ENCODE measurements at places on chromosomes 2 and 18. TPM values are rescaled to one million over a fixed set of nuclear protein-coding genes. Genes with fewer than 3 reads are reported as not detected.

TWIST2 gene
- not detected for total RNA-seq

RESP18 gene
- not detected for total RNA-seq

FOXD4L1 gene
- 0.32 TPM for total RNA-seq

FAM117B gene
- total RNA-seq: 9.3 TPM

TUBB8B gene
- total RNA-seq: not detected

ARPC2 gene
- 507 TPM for total RNA-seq

GBX2 gene
- total RNA-seq: not detected

AKAIN1 gene
- total RNA-seq: not detected

SH3BP4 gene
- 0.26 TPM for total RNA-seq

FBLN7 gene
- total RNA-seq: 29.6 TPM

GRCh38 chr18:13366131-13366530, 147.6 kb downstream of the LDLRAD4 start:
- H3K4me1 ChIP-seq: peaks cover 20% of the 10 kb centered on the region
- no peaks in the 10 kb centered on the region for H3K36me3 ChIP-seq
- DNase-seq: no peak
- H3K27ac ChIP-seq: no peak overlapping the region

- no peaks in the 10 kb centered on the region for H3K27me3 ChIP-seq
- DNase-seq: no peak
- no peaks in the 10 kb centered on the region for H3K4me1 ChIP-seq
- no peak overlapping the region for H3K27ac ChIP-seq
- no peak overlapping the region for H3K4me3 ChIP-seq
Measured at GRCh38 chr18:73893880-73894279, 253.8 kb downstream of the FBXO15 start.

DNA sequence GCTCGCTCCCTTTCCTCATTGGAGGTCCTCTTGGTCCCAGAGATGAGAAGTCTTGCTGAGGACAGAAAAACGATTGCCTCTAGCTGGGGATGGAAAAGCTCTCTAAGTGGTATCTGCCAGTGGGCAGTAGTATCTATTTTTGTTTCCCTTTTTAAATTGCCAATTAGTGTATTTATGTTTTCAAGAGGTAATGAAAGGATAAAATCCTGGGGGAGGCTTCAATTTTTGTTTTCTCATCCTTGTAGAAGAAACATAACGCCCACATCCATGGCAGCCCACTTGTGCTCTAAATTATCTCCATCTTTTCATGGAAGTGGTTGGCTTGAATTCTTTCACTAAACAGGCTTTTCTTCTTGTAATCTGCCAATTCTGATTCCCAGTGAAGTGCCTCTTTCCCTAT, 14.3 kb downstream of the ANKRD29 start:
- no peak overlapping the region for H3K4me3 ChIP-seq
- H3K36me3 ChIP-seq: no peaks in the 10 kb centered on the region
- H3K4me1 ChIP-seq: no peaks in the 10 kb centered on the region
- no peak overlapping the region for H3K27ac ChIP-seq
- DNase-seq: no peak
- peaks cover 25% of the 10 kb centered on the region for H3K27me3 ChIP-seq

GRCh38 chr2:41878716-41879234, 169.0 kb upstream of the PKDCC start:
- no peaks in the 10 kb centered on the region for H3K36me3 ChIP-seq
- DNase-seq: no peak
- H3K4me1 ChIP-seq: no peaks in the 10 kb centered on the region
- peaks cover 15% of the 10 kb centered on the region for H3K27me3 ChIP-seq
- no peak overlapping the region for H3K27ac ChIP-seq

- H3K27me3 ChIP-seq: peaks cover 1% of the 10 kb centered on the region
- no peaks in the 10 kb centered on the region for H3K36me3 ChIP-seq
- H3K4me3 ChIP-seq: no peak overlapping the region
- no peaks in the 10 kb centered on the region for H3K4me1 ChIP-seq
Measured at GRCh38 chr18:31819106-31819924, 58.6 kb upstream of the SLC25A52 start.

DNA sequence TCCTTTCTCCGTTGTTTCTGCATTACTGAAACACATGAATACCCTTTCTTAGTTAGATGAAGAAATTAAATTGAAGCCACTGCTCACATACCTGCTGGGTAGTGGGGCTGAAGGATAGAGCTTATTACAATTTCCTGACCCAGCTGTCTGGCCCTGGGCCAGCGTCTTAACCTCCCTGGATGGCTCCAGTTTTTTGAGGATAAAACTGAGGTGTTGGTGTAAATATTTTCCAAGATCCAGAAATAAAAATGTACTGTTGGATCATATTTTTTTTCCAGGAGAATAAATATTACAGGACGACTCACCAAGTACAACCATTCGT, 3.5 kb downstream of the RNF144A start:
- no peak overlapping the region for H3K4me3 ChIP-seq
- peaks cover 12% of the 10 kb centered on the region for H3K27me3 ChIP-seq
- H3K4me1 ChIP-seq: peaks cover 48% of the 10 kb centered on the region
- H3K27ac ChIP-seq: no peak overlapping the region
- no peak for DNase-seq

- no peak for DNase-seq
- H3K27me3 ChIP-seq: peaks cover 4% of the 10 kb centered on the region
- no peak overlapping the region for H3K27ac ChIP-seq
Measured at GRCh38 chr2:158232476-158232875, 130.8 kb downstream of the UPP2 start.

DNA sequence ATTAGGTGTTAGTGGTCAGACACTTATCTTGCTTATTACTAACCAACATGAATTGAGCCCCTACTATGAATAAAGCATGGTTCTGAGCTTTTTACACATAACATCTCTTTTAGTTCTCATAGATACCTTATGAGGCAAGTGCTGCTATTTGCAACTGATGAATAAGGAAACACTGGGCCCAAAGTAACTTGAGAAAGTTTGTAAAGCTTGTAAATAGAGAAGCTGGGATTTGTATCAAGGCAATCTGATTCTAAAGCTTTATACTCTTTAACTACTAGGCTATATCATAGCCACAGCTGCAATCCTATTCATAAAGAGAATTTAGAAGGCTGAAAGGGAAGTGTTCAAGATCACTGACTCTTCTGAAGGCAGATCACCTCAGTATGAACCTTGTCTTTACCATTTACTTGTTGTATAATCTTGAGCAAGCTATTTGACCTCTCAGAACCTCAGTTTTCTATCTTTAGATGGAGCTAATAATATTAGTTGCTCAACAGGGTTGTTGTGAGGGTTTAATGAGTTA, 60.4 kb downstream of the ABCB11 start:
- H3K27me3 ChIP-seq: peaks cover 5% of the 10 kb centered on the region
- DNase-seq: no peak
- no peaks in the 10 kb centered on the region for H3K4me1 ChIP-seq
- H3K27ac ChIP-seq: no peak overlapping the region
- no peak overlapping the region for H3K4me3 ChIP-seq

DNA sequence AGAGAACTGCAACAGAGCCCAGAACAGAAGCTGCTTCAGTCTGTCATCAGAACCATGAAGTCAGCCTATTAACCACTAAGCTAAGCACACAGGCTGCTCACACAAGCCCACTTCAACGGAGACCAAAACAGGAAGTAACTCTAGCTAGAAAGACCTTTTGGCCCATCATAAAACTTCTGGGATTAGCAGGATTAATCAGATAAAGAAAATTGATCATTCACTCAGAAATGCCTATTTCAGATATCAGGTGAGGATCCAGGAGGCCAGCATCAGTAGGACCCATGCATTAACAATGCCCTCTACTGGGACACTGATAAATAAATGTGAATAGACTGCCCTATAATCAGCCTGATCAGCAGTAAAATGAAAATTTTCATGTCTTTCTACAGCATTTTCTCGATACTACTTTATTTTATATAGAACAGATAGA, 101.4 kb downstream of the WDPCP start:
- no peak overlapping the region for H3K4me3 ChIP-seq
- no peaks in the 10 kb centered on the region for H3K36me3 ChIP-seq
- no peak for DNase-seq
- no peaks in the 10 kb centered on the region for H3K27me3 ChIP-seq
- H3K27ac ChIP-seq: no peak overlapping the region
- no peaks in the 10 kb centered on the region for H3K4me1 ChIP-seq

GRCh38 chr2:95730813-95731212, 139.0 kb downstream of the TRIM43 start:
- no peaks in the 10 kb centered on the region for H3K36me3 ChIP-seq
- no peaks in the 10 kb centered on the region for H3K4me1 ChIP-seq
- H3K27me3 ChIP-seq: peaks cover 12% of the 10 kb centered on the region
- no peak overlapping the region for H3K4me3 ChIP-seq
- H3K27ac ChIP-seq: no peak overlapping the region
- DNase-seq: no peak

DNA sequence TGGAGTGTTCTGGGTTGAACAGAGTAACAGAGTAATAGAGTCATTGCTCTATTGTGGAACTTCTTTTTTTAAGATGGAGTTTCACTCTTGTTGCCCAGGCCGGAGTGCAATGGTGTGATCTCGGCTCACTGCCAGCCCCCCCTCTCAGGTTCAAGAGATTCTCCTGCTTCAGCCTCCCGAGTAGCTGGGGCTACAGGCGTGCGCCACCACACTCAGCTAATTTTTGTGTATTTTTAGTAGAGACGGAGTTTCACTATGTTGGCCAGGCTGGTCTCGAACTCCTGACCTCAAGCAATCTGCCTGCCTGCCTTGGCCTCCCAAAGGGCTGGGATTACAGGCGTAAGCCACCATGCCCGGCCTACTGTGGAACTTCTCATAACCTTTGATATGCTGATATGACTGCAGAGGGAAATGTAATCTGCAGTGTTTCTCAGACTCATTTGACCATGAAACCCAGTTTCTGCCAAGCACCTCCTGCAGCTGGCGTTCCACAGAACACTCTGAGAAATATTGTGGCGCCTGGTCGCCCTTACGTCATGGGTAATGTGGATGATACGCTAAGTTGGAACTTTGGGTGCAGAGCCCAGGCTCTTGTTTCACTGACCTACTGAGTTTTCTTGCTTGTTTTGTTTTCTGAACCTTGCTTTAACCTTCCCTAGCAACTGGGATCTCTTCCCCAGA, 213.8 kb downstream of the BCL2 start:
- peaks cover 20% of the 10 kb centered on the region for H3K27me3 ChIP-seq
- DNase-seq: no peak
- no peak overlapping the region for H3K4me3 ChIP-seq
- H3K36me3 ChIP-seq: peaks cover 8% of the 10 kb centered on the region
- H3K27ac ChIP-seq: no peak overlapping the region

DNA sequence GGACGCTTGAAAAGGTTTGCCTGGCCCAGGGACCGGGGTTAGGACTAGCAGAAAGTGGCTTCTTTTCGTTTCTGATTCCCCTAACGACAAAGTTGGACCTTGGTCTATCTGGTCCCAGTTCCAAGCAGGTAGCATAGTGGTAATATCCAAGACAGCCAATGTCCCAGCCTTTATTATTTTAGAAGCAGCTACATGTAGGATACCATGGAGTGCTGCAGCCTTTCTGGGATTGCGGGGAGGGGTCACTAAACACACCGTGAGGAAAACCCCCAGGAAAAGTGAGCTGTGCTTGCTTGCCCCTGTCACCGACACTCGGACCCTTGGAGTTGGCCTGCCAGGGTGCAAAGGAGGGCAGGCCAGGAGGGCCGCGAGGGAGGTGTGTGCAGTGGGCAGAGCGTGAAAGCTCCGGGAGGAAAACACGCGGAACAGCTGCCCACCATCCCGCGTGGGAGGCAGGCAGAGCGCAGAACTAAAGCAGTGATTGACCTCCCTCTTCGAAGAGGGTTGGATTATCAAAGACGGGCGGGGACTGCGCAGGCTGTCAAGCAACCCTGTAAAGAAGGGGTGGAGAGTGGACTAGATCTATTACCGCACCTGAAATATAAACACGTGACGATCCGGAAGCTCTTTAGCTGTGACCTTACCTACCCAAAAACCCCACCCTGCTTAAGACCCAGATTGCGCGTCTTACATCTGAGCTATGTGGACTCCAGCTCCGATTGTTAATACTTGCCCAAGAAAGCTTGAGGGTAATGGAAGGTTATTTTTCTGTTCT, 624 bp upstream of the MAP4K3 start:
- DNase-seq: peak; percentile 15
- peak overlapping the region; percentile 10 for H3K27ac ChIP-seq
- H3K4me1 ChIP-seq: peaks cover 44% of the 10 kb centered on the region
- H3K4me3 ChIP-seq: peak overlapping the region; percentile 96
- no peaks in the 10 kb centered on the region for H3K27me3 ChIP-seq

DNA sequence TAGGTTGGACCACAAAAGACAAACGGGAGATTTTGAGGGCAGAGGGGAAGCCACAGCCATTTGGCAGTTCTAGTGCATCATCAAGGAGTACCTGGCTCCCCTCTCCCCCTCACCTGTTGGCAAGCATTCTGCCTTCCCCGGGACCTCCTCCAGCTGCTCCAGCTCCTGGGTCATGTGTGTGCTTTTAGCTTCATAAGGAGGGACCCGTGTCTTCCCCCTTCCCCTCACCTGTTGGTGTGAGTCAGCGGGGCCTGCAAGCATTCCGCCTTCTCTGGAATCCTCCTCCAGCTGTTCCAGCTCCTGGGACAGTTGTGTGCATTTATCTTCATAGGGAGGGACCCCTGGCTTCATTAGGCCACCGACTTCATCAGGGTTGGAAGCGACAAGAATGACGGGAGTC, 58.8 kb downstream of the SPP2 start:
- no peak overlapping the region for H3K4me3 ChIP-seq
- DNase-seq: no peak
- no peaks in the 10 kb centered on the region for H3K4me1 ChIP-seq
- H3K36me3 ChIP-seq: no peaks in the 10 kb centered on the region

- no peak overlapping the region for H3K27ac ChIP-seq
- H3K36me3 ChIP-seq: no peaks in the 10 kb centered on the region
- H3K4me3 ChIP-seq: no peak overlapping the region
- peaks cover 5% of the 10 kb centered on the region for H3K4me1 ChIP-seq
- no peaks in the 10 kb centered on the region for H3K27me3 ChIP-seq
Measured at GRCh38 chr2:181806039-181806392, 85.5 kb upstream of the ITPRID2 start.

GRCh38 chr2:106978647-106979046, 92.7 kb upstream of the ST6GAL2 start:
- no peaks in the 10 kb centered on the region for H3K4me1 ChIP-seq
- DNase-seq: no peak
- no peak overlapping the region for H3K4me3 ChIP-seq
- H3K27me3 ChIP-seq: no peaks in the 10 kb centered on the region
- H3K36me3 ChIP-seq: no peaks in the 10 kb centered on the region
- no peak overlapping the region for H3K27ac ChIP-seq

DNA sequence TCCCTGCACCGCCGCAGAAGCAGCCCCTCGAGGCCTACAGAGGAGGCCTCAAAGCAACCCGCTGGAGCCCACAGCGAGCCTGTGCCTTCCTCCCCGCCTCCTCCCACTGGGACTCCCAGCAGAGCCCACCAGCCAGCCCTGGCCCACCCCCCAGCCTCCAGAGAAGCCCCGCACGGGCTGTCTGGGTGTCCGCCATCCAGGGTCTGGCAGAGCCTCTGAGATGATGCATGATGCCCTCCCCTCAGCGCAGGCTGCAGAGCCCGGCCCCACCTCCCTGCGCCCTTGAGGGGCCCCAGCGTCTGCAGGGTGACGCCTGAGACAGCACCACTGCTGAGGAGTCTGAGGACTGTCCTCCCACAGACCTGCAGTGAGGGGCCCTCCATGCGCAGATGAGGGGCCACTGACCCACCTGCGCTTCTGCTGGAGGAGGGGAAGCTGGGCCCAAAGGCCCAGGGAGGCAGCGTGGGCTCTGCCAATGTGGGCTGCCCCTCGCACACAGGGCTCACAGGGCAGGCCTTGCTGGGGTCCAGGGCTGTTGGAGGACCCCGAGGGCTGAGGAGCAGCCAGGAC, 31.2 kb downstream of the GPC1 start:
- H3K27me3 ChIP-seq: no peaks in the 10 kb centered on the region
- H3K27ac ChIP-seq: no peak overlapping the region
- no peak for DNase-seq
- no peak overlapping the region for H3K4me3 ChIP-seq

- H3K27ac ChIP-seq: no peak overlapping the region
- no peaks in the 10 kb centered on the region for H3K4me1 ChIP-seq
- H3K36me3 ChIP-seq: no peaks in the 10 kb centered on the region
- no peak overlapping the region for H3K4me3 ChIP-seq
- no peak for DNase-seq
Measured at GRCh38 chr18:53861185-53861584, 363.3 kb downstream of the MBD2 start.
